ENCODE measurements at places on chromosomes 1 and 21. TPM values are rescaled to one million over a fixed set of nuclear protein-coding genes. Genes with fewer than 3 reads are reported as not detected.

NUDT4B gene
- 17.1 TPM for total RNA-seq

CELSR2 gene
- 1.5 TPM for total RNA-seq

PDE4B gene
- total RNA-seq = 36.4 TPM

SERINC2 gene
- total RNA-seq = 5.2 TPM

ZBTB8OS gene
- 42.6 TPM for total RNA-seq

CD53 gene
- not detected for total RNA-seq

STX12 gene
- 46.2 TPM for total RNA-seq

DCST1 gene
- not detected for total RNA-seq

LRRC71 gene
- not detected for total RNA-seq

CRYBG2 gene
- total RNA-seq = under 0.01 TPM

G0S2 gene
- total RNA-seq = 55.8 TPM

DYNLT4 gene
- total RNA-seq = not detected

CRABP2 gene
- 17.5 TPM for total RNA-seq
